ENCODE measurements at places on chromosomes 11 and 22. TPM values are rescaled to one million over a fixed set of nuclear protein-coding genes. Genes with fewer than 3 reads are reported as not detected.

The SMTNL1 gene
- not detected for total RNA-seq

The HMGXB4 gene
- 16.8 TPM for total RNA-seq

The PYGM gene
- total RNA-seq, result 1.0 TPM

The ART5 gene
- total RNA-seq, result 4.1 TPM

The FRMD8 gene
- 76.3 TPM for total RNA-seq

The VWCE gene
- 17.7 TPM for total RNA-seq

The CATSPERZ gene
- total RNA-seq, result not detected

The FZD4 gene
- total RNA-seq, result 4.7 TPM

The FOSL1 gene
- total RNA-seq, result 37.9 TPM

The POU2AF2 gene
- not detected for total RNA-seq

The TMEM121B gene
- total RNA-seq, result 1.9 TPM

The MPPED2 gene
- total RNA-seq, result 1.6 TPM

The CRYBB3 gene
- not detected for total RNA-seq

The CARD16 gene
- total RNA-seq, result 2.0 TPM

The SCGB2A2 gene
- total RNA-seq, result not detected

The KBTBD3 gene
- total RNA-seq, result 4.7 TPM

The RFPL3 gene
- not detected for total RNA-seq

The TRPM5 gene
- not detected for total RNA-seq
